ENCODE measurements at places on chromosomes 1 and 21. TPM values are rescaled to one million over a fixed set of nuclear protein-coding genes. Genes with fewer than 3 reads are reported as not detected.

GRCh38 chr1:17184161-17184665 lies 20.7 kb upstream of the PADI1 start:
- no peak for DNase-seq

GRCh38 chr1:241610056-241610815 lies 29.9 kb downstream of the CHML start:
- no peak for DNase-seq

Gene FCRLB
- 1.2 TPM for total RNA-seq

DNA sequence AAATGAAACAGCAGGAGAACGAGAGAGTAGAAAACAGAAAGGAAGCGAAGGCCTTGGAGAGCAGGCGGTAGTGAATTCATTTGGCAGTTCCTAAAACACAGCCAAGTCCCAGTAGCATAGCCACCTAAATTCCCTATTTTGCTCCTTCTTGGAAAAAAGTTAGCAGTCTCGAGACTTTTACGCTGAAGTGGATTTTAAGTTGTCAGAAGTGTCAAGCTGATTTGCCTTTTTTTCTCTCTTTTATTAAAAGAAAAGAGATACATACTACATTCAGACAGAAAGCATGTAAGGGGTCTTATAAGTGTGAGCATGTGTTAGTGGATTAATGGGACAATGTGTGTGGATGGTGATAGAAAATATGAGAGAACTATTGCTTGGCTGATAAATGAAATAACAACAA lies 19.2 kb downstream of the NFIA start:
- no peak for DNase-seq

GRCh38 chr1:243927381-243927780 lies 77.3 kb upstream of the AKT3 start:
- DNase-seq: no peak

Gene GORAB
- total RNA-seq: 14.3 TPM

Gene RHCE
- under 0.01 TPM for total RNA-seq

Gene FAM72D
- 0.41 TPM for total RNA-seq

Gene C8B
- not detected for total RNA-seq

Gene OR2L2
- total RNA-seq: 0.41 TPM

DNA sequence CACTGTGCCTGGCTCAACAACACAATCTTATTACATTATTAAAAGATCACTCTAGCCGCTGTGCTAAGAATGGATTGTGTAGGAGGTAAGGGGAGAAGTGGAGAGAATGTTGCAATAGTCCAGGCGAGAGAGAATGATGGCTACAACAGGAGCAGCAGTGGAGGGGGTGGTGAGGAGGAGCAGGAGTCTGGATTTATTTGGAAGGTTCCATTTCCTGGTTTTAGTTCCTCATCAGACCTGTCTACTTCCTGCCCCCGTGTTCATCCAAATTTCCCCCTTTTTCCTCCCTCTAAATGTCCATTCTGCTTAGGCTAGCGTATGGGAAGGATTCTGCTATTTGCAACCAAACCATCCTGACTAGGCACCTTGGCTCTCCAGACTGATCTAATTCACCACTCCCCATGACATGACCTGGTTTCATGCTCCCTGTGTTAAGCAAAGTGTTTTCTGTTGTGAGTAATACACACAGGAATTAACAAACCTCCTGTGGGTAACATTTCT lies 35.1 kb upstream of the EYA3 start:
- DNase-seq: no peak

Gene SLC35D1
- 9.4 TPM for total RNA-seq

- DNase-seq: no peak
These were observed 262.3 kb downstream of the TM2D1 start for GRCh38 chr1:61462628-61463027.

Gene LRRC53
- under 0.01 TPM for total RNA-seq

Gene CLEC20A
- not detected for total RNA-seq

GRCh38 chr1:156615946-156616345 lies 3.3 kb upstream of the HAPLN2 start:
- no peak for DNase-seq

Gene LRRC7
- total RNA-seq: 159 TPM

Gene TLCD4
- total RNA-seq: 15.9 TPM

GRCh38 chr1:228900099-228900885 lies 165.0 kb downstream of the RHOU start:
- no peak for DNase-seq

- no peak for DNase-seq
These were observed 1336.6 kb downstream of the BRINP3 start for GRCh38 chr1:189141056-189141455.

GRCh38 chr1:9654051-9654833 lies 2.7 kb downstream of the PIK3CD start:
- no peak for DNase-seq

GRCh38 chr21:24027396-24027795 lies 1579.9 kb downstream of the MRPL39 start:
- no peak for DNase-seq

DNA sequence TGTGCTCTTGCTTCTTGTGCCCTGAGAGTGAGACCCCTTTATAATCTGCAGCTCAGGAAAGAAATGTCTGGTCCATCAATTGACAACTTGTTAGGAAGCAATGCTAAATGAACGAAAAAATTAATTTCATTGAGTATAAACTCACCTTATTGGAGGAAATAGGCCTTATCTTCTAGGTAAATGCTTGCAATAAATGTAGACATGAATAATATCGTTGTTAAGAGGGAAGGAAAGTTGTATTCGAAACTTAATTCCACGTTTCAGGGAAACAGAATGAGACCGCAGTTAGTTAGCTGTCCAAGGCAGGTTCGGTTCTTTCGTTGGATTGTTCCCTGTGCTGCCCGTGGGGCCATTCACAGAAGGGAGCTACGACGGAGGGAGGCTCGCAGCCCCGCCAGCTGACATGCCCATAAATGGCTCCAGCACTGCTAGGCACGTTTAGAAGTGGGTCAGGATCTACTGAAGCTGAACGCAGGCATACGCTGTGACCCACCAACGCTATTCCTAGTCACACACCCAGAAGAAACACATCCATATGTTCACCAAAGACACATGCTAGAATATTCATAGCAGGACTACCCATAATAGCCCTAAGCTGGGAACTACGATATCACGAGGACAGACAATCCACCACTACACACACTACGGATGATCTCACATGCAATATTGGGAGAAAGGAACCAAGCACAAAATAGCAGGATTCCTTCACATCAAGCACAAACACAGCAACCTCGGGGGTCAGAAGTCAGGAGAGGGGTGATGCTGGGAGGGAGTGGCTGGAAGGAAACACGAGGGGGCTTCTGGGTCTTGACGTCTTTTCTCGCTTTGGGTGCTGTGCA lies 56.2 kb upstream of the LBR start:
- DNase-seq: no peak

Measured in frontal cortex (tissue), 4 donors.